ENCODE measurements at places on chromosomes 7 and 10.
A peak's percentile ranks its signal among the peaks of the same experiment; 100 is the strongest.

DNA sequence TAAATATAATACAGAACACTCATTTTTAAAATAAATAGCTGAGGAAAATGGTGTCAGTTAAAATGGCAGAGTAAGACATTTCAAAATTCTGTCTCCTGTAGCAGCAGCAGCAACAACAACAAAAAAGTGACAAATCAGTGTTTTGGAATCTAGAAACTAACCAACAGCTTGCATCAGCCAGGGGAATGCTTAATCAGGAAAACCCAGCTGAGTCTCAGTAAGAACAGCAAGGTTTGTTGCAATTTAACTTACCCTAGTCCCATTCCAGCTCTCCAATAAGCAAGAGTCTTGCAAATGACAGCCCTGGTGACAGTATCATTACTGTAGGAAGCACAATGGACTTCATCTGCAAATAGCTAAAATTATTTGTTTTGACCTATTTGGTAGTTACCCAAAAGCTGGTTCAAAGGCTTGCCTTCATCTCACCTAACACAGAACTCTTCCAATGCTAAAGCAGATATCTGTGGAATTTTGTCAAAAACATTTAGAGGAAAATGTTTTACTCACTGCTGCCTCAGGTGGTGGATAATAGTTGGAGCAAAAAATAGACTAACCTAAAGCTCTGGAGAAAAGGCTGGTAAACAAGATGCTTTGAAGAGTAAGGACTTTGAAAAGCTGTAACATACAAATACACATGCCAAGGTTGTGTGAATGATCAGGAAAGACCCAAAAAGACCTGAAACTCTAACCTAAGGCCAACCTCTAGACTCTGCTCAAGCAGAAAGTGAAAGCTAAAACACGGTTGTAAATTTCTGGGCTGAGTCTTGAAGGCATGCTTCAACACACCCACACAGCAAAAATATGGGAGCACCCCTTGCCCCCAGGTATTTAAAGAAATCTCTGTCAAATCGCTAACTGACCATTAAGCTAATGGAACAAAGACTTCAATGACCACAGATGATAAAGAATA lies 9.9 kb upstream of the ARHGAP22 start:
- DNase-seq, result no peak

DNA sequence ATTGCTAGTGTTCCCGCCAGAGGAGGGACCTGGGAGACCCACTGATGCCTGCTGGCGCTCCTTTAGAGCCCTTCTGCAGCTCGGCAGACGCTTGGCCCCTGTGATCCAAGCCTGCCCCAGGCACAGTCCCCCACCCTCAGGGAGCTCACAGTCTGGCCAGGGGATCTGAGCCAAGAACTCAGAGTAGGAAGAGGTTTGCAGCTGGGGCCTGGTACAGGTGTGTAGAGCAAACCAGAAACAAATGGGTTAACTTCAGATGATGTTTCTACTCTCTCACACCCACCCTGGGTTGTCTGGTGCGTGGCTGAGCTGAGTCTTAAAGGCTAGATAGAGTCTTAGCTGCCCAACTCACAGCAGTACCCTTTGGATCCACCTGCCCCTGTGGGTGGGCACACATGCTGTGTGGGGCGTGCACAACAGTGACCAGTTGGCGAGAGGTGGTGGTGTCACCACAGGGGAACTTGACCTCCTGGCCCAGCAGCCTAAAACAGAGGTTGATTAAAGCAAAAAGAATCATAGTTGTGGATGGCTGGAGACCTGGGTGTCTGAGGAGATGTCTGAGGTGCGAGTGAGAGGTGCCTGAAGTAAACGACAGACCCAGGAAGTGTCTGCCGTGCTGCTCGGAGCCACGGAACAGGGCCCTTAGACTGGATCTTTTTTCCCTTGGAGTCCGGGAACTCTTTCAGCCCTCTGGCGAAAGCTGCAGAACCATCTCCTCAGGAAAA lies 31.2 kb upstream of the SRGN start:
- no peak for DNase-seq

- DNase-seq, result no peak
Observed at GRCh38 chr10:123550675-123551096, 115.5 kb upstream of the GPR26 start.

DNA sequence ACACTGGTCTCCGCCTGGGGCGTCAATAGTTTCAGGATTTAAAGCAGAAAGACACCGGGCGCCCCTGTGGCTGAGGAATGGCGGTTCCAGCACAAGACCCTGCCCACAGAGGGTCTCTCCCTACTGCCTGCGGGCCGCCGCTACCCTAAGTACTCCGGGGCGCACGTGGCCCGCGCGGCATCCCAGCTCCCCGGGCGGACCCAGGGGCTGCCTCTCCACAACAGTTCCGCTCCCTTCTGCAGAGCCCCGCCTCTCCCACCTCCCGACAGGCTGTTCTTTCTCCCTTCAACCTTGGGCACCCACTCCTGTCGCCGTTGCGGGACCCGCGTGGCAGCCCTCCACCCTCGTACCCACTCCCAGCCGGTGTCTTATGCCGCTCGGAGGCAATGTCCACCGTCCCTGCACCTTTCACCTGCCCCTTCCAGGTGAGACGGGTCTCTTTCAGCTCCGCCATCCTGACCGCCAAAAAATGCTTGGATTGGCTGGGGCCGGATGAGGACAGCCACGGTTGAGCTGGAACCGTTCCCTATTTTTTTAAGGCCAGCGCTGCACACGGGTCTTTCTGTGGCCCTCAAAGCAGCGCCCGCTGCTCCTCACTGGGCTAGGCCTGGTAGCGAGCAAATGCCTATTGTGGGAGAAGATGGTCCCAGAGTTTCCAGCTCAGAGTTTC lies 1.6 kb upstream of the NKX2-3 start:
- no peak for DNase-seq

- peak; percentile 69 for DNase-seq
Observed at GRCh38 chr7:101308245-101309085, 13.1 kb downstream of the IFT22 start.
